Activated CD8-positive, alpha-beta memory T cell treated with anti-CD3 and anti-CD28 coated beads for 24 hours (primary cell): ENCODE measurements at places on chromosomes 2 and 18.

- DNase-seq, result no peak
Measured at GRCh38 chr2:138742441-138743057, 37.6 kb downstream of the NXPH2 start.

GRCh38 chr2:160667811-160668210 lies 174.2 kb upstream of the RBMS1 start:
- DNase-seq, result no peak

DNA sequence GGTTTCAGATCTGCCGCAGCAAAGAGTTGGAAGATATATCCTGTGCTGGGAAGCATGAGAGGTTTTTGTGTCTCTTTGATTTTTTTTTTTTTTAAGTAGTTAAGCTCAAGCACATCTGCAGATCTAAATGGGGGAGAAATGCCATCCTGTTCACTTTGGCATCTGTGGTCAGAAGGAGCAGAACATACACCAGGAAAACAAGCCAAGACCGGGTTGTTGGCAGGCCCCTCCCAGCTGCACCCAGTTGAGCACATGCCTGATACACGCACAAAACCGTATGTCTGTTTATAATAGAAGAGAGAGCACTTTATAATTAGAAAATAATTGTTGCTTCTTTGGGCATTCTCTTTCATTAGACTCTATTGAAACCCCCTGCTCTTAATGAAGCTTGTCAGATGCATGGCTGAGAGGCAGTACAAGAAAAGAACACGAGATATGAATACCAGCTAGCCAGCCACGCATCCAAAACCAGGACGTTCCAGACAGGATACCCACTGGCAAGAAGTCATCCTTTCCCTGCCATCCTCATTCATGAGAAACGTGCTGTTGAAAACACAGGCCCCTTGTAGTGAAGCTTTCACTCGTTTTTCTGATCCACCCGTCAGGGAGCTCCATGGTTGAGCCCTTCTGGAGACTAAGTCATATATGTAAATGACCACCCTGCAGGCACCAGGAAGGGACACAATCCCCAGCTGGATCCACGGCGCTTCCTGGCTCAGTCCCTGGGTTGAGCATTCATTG lies 152.2 kb downstream of the ALPK2 start:
- DNase-seq, result no peak

GRCh38 chr2:232465061-232465460 lies 9.1 kb downstream of the ALPI start:
- no peak for DNase-seq

- no peak for DNase-seq
Measured at GRCh38 chr2:168439536-168439935, 16.5 kb upstream of the CERS6 start.

GRCh38 chr18:79581406-79581805 lies 98.2 kb upstream of the CTDP1 start:
- DNase-seq, result no peak
